ENCODE measurements at places on chromosomes 11 and 22. TPM values are rescaled to one million over a fixed set of nuclear protein-coding genes. Genes with fewer than 3 reads are reported as not detected.

The TRABD gene
- total RNA-seq = 34.7 TPM

The ART1 gene
- not detected for total RNA-seq

The KRTAP5-7 gene
- total RNA-seq = not detected

The IL18 gene
- 74.9 TPM for total RNA-seq

The H19 gene
- total RNA-seq = 12.4 TPM
